Left kidney (tissue), 8 donors: ENCODE measurements at places on chromosomes 13 and 19. TPM values are rescaled to one million over a fixed set of nuclear protein-coding genes. Genes with fewer than 3 reads are reported as not detected.

The AKAP8 gene
- 32.7 TPM for polyA plus RNA-seq

The CLDN10 gene
- polyA plus RNA-seq: 89.3 TPM

The FLT3 gene
- polyA plus RNA-seq: 0.22 TPM

The C13orf46 gene
- polyA plus RNA-seq: 0.10 TPM

The LGALS14 gene
- polyA plus RNA-seq: not detected

The PRSS57 gene
- 0.18 TPM for polyA plus RNA-seq

The TDRD3 gene
- 44.6 TPM for polyA plus RNA-seq

The PLIN5 gene
- 5.3 TPM for polyA plus RNA-seq

The SMIM44 gene
- polyA plus RNA-seq: not detected

The URAD gene
- polyA plus RNA-seq: not detected

The TMEM238 gene
- polyA plus RNA-seq: 0.32 TPM

The TBXA2R gene
- 2.2 TPM for polyA plus RNA-seq

The UHRF1 gene
- polyA plus RNA-seq: 39.7 TPM

The ZNF528 gene
- polyA plus RNA-seq: 63.3 TPM

The GJA3 gene
- 11.3 TPM for polyA plus RNA-seq

The DAND5 gene
- 0.18 TPM for polyA plus RNA-seq

The PODNL1 gene
- polyA plus RNA-seq: 1.2 TPM

The TNFSF13B gene
- 2.9 TPM for polyA plus RNA-seq

The SYDE1 gene
- 14.4 TPM for polyA plus RNA-seq

- no peak for DNase-seq
These were observed 68.4 kb upstream of the LRCH1 start for GRCh38 chr13:46484561-46484960.

DNA sequence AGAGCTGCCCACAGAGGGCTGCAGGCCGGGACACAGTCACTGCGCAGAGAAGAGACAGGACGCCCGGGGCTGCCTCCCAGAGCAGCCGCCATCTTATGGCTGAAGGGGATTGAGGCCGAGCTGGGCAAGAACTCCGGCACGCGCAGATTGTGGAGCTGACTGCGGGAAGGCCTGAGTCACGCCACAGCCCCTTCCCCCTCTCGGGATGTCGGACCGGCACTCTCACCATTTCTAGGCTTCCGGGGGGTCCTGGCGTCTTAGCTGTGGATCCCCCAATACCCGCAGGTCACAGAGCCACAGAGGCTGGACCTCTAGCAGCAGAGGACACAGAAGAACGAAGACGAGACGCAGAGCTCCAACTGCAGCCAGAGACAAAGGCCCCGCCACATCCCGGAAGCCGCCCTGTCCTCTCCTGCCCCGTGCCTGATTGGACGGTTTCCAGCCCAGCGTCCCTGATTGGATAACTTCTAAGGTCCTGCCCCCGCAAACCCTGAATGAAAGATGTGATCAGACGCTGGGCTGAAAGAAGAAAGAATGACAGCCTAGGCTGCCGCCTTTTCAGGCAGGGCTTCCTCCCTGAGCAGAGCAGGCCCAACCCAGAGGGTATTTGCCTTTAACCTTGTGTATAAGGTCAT lies at the start of gene ZNF43:
Gene ZNF43, minus strand, starts transcription at position 373 of the 635 bp plus-strand sequence. Its CDS starts 144 bp downstream, at position 229.
- DNase-seq: peak; percentile 97

GRCh38 chr13:44854313-44855060 lies 134.8 kb downstream of the NUFIP1 start:
- no peak for DNase-seq

- no peak for DNase-seq
These were observed 9.0 kb upstream of the ISYNA1 start for GRCh38 chr19:18446811-18447359.

DNA sequence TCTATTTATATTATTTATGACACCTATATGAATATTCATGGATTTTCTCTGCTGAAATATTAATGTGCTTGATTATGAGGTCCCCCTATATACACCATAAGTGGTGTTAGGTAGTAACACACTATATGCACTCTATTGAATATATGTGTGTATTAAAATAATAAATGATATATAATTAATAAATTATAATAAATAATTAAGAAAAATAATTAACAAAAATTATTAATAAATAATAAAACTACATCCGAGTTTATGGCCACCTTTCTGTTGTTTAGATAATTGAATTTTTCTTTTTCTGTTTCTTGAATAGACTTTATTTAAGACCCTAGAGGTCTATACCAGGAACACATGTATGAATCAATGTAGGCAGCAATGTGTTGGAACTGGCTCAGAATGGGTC lies 20.9 kb upstream of the ARHGEF18 start:
- DNase-seq: no peak

DNA sequence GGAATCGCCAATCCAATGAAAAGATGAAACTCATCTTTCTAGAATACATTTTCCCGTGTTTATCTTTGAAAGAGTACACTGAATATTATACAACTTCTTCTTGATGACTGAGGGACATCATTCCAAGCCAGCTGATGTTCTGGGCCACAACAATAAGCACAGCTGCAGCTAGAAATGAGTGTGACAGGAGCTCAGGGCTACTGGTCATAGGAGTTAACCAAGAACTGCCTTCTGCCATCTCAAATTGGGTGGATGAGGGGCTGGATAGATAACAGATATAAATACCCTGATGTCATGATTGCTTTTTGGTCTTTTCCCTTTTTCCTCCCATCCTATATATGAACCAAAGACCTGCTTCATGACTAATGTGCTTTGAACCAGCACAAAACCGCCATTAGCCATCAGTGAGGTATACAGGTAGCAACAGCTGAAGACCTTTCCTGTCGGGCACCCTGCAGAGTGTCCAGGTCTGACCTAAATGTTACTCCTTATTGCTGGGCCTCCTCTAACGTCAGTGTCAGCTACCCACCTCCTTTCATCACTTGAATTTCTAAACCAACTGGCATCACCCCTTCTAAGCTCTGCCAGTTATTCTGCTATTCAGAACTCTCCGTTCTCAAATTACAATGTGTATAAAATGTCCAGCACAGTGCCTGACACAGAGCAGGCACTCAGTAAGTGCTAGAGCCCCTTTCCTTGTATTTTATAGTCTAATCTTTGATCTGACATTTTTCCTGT lies 178.2 kb downstream of the ENOX1 start:
- no peak for DNase-seq

GRCh38 chr19:8398311-8398771 lies 8.2 kb downstream of the RAB11B start:
- peak; percentile 50 for DNase-seq

DNA sequence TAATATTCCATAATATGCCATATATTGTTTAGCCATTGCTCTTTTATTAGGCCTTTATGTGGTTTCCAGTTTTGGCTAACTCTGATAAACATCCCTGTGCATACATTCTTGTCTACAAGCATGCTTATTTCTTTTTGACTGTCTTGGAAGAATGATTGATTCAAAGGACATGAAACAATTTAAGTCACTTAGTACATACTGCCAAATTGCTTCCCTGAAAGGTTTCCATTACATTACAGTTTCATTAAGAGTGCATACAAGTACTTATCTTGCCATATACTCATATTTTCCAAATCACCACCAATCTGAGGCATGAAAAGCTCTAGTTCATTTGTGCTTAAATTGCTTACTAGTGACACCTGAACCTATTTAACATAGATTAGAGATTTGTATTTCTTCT lies 113.9 kb downstream of the OXGR1 start:
- DNase-seq: no peak

- no peak for DNase-seq
These were observed 641.6 kb upstream of the PCDH20 start for GRCh38 chr13:62057286-62057685.

GRCh38 chr19:47419030-47419783 lies at the start of gene MEIS3:
TSS of gene MEIS3 (minus strand) at chr19:47419527. CDS start at chr19:47419081, 446 bp downstream.
- DNase-seq: no peak

GRCh38 chr13:113813749-113814434 lies 50.0 kb downstream of the GAS6 start:
- no peak for DNase-seq

- no peak for DNase-seq
These were observed 4.0 kb downstream of the PTBP1 start for GRCh38 chr19:801030-801860.

- DNase-seq: no peak
These were observed 449.7 kb downstream of the IRS2 start for GRCh38 chr13:109336730-109337129.

DNA sequence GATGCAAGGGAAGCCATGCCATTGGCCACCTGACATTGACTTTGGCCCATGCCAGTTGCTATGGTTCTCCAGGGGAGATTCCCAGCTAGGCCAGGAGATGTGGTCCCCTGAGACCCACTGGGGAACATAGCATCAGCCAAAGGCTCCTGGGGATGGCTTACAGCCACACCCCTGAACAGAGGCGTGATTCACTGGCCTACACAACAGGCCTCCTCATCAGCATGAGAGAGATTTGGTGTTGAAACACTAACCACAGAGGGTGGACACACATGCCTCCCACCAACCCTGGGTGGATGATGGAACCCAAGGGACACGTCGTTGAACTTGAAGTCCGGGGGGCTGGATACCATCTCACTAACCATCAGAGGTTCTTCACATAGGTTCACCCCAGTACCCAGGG lies 14.4 kb downstream of the IQCN start:
- no peak for DNase-seq

GRCh38 chr13:110010404-110011138 lies 224.2 kb upstream of the IRS2 start:
- no peak for DNase-seq

DNA sequence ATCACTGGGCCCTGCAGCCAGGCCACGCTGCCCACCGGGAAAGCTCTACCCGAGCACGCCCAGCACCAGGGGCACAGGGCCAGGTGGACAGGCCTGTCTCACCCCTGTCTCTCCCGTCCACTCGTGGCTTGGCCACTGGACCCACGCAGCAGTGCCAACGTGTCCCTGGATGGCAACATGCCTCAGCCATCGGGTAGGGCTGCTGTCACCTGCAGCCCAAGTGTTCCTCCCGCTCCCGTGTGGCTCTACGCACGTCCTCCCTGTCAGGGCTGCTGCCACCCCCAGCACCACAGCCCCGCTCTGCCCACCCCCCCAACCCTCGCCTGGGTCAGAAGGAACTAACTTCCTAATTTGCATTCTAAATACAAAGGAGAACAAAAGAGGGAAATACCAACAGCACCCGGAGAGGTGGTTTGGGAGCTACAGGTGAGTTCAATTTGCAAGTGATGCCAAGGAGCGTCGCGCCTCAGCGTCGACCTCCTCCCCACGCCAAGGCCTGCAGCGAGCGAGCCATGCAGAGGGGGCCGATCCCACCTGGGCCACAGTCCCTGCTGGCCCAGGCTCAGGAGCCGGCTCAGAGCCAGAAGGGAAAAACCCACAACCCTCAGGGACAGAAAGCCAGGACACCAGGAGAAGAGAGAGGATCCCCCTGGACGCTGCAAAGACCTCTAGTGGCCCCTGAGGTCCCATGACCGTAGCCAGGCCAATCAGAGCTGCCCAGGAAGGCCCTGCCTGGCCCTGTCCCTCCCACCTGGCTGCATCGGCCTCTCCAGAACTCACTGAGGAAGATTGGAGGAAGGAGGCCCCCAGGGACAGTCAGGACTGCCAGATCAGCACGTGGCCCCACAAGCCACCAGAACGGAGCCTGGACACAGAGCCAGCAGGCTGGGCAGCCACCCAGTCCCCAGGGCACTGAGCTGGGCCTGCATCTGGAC lies 128.4 kb upstream of the SPACA7 start:
- no peak for DNase-seq

DNA sequence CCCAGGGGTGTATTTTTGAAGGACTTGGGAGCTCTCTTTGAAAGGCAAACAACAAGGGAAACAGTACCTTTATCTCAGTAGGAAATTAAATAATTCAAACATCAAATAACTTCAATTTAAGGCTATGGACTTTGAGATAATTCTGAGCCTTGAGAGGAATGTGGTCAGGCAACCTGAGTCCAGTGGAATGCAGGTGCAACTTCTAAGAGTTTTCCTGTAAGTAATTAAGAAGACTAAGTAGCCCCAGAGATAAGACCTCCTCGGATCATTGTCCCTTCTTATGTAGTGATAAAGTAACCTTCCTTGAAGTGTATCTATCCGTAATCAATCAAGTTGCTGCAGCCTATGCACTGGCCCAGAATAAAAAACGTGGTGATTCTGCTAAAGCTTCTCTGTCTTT lies 29.2 kb downstream of the ZNF701 start:
- DNase-seq: no peak

GRCh38 chr13:79185580-79185979 lies 220.5 kb downstream of the RBM26 start:
- DNase-seq: no peak

GRCh38 chr19:41796901-41797300 lies 514 bp downstream of the CEACAM3 start:
- DNase-seq: no peak

GRCh38 chr13:23666582-23666981 lies 96.4 kb downstream of the TNFRSF19 start:
- no peak for DNase-seq

DNA sequence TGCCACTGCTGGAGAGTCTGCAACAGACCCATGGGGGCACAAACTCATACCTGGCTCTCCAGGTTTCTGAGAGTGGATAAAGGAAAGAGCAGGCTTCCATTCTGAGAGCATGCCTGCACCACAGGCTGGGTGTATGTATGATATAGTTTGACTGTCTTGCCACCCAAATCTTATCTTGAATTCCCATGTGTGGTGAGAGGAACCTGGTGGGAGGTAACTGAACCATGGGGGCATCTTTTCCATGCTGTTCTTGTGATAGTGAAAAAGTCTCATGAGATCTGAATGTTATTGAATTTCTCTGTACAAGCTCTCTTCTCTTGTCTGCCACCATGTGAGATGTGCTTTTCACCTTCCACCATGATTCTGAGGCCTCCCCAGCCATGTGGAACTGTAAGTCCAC lies 50.2 kb downstream of the ERICH6B start:
- no peak for DNase-seq

- DNase-seq: no peak
These were observed at the start of gene KCNK6 for GRCh38 chr19:38319421-38320258. TSS of gene KCNK6 (plus strand) at chr19:38319845. CDS start at chr19:38319951, 106 bp downstream.

DNA sequence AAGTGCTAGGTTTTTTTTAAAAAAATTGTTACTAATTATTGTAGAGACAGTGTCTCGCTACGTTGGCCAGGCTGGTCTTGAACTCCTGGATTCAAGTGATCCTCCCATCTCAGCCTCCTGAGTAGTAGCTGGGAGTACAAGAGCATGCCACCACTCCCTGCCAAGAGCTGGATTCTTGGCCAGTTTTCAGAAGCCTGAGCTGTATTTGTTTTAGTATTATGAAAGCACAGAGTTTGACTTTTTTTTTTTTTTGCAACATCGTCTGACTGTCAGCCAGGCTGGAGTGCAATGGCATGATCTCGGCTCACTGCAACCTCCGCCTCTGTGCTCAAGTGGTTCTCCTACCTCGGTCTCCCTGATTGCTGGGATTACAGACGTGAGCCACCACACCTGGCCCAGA lies 7.0 kb downstream of the ARMC6 start:
- no peak for DNase-seq

DNA sequence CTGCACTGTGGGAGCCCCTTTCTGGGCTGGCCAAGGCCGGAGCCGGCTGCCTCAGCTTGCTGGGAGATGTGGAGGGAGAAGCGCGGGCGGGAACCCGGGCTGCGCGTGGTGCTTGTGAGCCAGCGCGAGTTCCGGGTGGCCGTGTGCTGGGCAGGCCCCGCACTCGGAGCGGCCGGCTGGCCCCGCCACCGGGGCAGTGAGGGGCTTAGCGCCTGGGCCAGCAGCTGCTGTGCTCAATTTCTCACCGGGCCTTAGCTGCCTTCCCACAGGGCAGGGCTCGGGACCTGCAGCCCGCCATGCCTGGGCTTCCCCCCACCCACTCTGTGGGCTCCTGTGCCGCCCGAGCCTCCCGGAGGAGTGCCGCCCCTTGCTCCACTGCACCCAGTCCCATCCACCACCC lies 669.1 kb downstream of the PCDH9 start:
- DNase-seq: no peak

GRCh38 chr19:485583-486236 lies 10.6 kb upstream of the MADCAM1 start:
- no peak for DNase-seq

- DNase-seq: no peak
These were observed 946.3 kb upstream of the PCDH9 start for GRCh38 chr13:68176475-68176874.
